ENCODE measurements at places on chromosomes 5 and 9. TPM values are rescaled to one million over a fixed set of nuclear protein-coding genes. Genes with fewer than 3 reads are reported as not detected.

DNA sequence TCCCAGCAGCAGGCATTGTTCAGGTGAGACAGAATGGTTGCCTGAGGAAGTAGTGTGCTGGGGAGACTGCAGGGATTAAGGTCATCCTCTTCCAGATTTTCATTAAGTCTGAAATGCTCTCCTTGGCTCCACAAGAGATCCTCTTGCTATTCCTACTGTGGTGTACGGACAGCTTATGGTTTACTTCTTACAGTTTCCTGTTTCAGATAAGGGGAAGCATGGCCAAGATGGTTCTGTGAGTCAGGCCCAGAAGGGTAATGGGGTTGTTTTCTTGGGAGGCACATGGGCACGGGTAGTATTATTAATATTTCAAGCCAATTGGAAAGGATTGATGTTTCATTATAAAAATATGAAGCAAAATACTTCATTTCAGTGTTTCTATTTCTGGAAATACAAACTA lies 42.9 kb downstream of the GLRX start:
- no peak for DNase-seq

DNA sequence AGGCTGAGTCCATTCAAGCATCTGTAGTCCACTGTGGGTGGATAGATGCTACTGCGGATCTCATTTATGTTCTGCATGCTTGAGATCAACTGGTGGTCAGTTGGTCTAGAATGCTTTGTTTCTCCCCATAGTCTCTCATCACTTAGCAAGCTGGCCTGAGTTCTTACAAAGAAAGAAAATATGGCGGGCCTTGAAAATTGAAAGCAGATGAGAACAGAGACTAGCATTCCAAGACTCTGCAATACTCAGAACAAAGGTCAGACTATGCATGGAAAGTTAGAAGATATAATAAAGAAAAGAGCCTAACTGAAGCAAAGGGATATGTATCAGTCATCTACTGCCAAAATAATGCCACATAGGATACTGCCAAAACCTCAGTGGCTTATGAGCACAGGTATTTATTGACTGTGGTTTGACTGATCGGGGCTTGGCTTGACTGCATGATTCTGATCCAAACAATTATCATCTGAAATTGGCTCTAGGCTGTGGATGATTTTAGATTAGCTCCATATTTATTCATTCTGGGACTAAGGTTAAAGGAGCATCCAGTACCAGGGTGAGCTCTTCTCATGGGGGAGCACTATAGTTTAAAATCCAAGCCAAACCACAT lies 258.9 kb downstream of the TAF11L14 start:
- no peak for DNase-seq

The ATP10B gene
- not detected for total RNA-seq

GRCh38 chr9:120619751-120620655 lies 40.0 kb upstream of the CDK5RAP2 start:
- peak; percentile 74 for DNase-seq

GRCh38 chr9:89502038-89502601 lies 4.2 kb upstream of the SEMA4D start:
- DNase-seq: no peak

The TIFAB gene
- total RNA-seq: not detected

DNA sequence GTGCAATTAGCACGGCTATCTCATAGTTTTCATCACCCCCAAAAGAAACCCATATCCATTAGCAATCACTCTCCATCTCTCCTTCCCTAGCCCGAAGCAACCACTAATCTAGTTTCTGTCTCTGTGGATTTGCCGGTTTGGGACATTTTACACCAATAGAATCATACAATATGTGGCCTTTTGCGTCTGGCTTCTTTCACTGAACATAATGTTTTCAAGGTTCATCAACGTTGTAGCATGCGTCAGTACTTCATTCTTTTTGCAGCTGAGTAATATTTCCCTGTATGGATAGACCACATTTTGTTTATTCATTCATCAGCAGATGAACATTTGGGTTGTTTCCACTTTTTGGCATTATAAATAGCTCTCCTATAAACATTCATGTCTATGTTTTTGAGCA lies 75.4 kb upstream of the TBC1D2 start:
- no peak for DNase-seq

The MZB1 gene
- not detected for total RNA-seq

The ZBTB34 gene
- 21.9 TPM for total RNA-seq

GRCh38 chr5:141778683-141779082 lies 96.7 kb upstream of the ARAP3 start:
- DNase-seq: no peak

- no peak for DNase-seq
These were observed 287.7 kb upstream of the EFNA5 start for GRCh38 chr5:107958432-107958831.

DNA sequence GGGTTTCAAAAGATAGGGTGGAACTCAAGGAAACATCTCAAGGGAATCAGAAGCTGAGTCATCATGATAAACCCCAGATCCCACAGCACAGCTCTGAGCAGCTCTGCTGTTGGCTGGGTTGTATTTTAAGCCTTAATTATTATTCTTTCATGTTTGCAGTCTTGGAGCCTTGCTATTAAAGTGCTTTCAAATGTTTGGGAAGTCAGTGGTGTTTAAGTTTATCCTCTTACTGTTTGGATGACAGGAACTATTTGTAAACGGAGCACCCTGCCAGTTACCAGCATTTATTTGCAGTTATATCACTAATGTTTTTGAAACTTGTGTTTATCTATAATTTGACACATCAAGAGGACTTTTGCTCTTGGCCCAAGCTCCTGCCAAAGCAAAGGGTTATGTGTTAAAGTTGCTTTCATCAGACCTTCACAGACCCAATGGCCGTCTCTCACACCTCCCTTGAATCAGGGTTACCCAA lies 141.1 kb upstream of the SPDL1 start:
- DNase-seq: no peak

The ZNF454 gene
- 0.22 TPM for total RNA-seq

Data from neural progenitor cell (in vitro differentiated cells).